NCI-H1048 (cell line): ENCODE measurements at places on chromosomes 4 and X.

- DNase-seq: no peak
These were observed 342.6 kb downstream of the GPM6A start for GRCh38 chr4:175469514-175469913.

DNA sequence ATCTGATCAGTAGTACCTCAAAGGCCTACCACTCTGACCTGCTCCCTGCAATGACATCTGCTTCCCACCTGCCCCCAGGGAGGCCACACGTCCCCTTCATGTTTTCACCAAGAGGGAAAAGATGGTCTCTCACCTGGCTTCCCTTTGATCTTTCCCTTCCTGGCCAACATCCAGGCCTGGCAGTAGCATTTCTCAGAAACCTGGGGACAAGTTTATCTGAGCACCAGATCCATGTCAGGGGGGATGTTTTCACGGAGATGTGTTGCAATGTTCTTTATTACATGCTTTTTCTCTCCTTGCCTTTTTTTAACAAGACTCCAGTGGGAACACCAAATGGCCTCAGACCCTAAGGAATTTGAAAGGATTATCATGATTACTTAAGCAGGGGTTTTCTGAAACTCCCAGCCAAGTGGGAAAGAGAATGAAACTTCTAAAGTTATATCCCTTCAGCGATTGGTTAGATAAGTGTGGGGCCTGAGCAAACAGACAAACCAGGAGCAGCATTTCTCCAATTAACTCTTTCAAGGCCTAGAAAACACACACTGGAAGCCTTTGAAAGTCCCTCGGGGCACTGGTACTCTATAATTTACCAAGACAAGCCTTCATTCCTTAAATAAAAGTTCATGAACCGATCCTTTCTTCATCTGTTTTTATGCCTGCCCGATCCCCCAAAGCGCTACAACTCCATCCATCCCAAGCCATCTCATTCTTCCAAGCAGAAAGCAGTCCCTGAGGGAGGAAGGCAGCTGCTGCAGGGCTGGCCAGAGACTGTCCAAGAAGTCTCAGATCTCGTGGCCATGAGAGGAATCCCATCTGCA, 94.1 kb downstream of the BCOR start:
- DNase-seq: no peak

- DNase-seq: no peak
These were observed 190.8 kb downstream of the HTR2C start for GRCh38 chrX:114774691-114775090.

- DNase-seq: no peak
These were observed 2.7 kb downstream of the TNIP2 start for GRCh38 chr4:2753436-2753835.

- DNase-seq: no peak
These were observed 565.6 kb upstream of the TENM3 start for GRCh38 chr4:181677621-181678020.
